ENCODE measurements at places on chromosomes 12 and 14. TPM values are rescaled to one million over a fixed set of nuclear protein-coding genes. Genes with fewer than 3 reads are reported as not detected.

- DNase-seq, result no peak
Observed at GRCh38 chr12:106974511-106974910, 12.4 kb downstream of the MTERF2 start.

- no peak for DNase-seq
Observed at GRCh38 chr14:80354860-80355581, 143.7 kb upstream of the DIO2 start.

GRCh38 chr12:104669089-104669721, 212.5 kb downstream of the CHST11 start:
- DNase-seq, result peak; percentile 41

- no peak for DNase-seq
Observed at GRCh38 chr12:49748306-49748705, 6.9 kb downstream of the TMBIM6 start.

- DNase-seq, result no peak
Observed at GRCh38 chr12:32821710-32822109, 66.0 kb upstream of the YARS2 start.

GRCh38 chr12:4015225-4016091, 142.3 kb upstream of the PARP11 start:
- peak; percentile 61 for DNase-seq

GRCh38 chr12:85152311-85152729, 116.2 kb downstream of the LRRIQ1 start:
- no peak for DNase-seq

DNA sequence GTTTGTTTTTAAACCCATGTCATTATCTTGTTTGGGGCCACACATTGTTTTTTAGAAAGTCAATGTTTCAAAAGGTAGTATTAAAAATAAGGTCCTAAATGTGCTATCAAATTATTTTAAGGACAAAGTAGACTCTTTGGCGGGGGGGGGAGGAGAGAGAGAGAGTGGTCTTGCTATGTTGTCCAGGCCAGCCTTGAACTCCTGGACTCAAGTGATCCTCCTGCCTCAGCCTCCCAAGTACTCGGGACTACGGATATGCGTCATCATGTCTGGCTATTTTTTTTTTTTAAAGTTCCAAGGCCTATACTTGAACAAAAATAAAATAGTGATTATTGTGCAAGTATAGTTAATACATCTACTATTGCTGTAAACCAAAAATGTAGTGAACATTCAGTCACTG, 26.2 kb downstream of the PAWR start:
- DNase-seq, result no peak

DNA sequence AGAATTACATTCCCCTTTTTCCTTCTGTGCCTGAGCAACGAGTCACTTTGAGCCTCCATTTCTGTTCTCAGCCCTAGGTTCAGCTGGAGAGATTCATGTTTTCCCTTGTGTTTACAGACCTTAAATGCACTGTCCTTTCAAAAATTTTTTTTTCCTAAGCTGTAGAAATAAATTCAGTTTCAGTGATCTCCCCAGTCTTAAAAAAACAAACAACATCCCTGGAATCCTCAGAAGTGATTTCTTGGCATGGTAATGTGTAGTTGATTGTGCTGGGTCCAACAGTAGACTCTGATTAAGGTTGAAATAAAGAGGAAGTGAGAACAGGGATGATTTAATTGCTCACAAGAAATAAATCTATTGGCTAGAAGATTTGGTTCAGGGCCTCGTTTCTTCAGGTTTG, 89.3 kb downstream of the NTN4 start:
- DNase-seq, result no peak

DNA sequence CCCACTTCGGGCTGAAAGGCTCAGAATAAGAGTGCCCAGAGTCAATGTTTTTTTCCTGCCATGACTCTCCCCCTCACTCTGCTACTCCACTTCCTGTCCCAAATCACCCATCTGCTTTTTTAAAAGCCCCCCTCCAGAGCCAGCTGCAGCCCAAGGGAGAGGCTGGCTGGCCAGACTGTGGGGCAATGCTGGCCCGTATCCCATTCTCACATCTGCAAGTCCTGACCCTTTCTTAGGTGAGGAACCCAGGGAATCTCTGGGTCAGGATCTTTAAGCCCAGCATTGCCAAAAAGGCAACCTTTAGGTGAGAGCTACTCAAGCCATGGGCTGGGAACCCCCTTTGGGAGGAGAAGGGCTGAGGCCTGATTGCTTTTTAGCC, 1.7 kb upstream of the ITGA5 start:
- DNase-seq, result no peak

GRCh38 chr12:123358035-123358434, 6.6 kb downstream of the SBNO1 start:
- DNase-seq, result no peak

DNA sequence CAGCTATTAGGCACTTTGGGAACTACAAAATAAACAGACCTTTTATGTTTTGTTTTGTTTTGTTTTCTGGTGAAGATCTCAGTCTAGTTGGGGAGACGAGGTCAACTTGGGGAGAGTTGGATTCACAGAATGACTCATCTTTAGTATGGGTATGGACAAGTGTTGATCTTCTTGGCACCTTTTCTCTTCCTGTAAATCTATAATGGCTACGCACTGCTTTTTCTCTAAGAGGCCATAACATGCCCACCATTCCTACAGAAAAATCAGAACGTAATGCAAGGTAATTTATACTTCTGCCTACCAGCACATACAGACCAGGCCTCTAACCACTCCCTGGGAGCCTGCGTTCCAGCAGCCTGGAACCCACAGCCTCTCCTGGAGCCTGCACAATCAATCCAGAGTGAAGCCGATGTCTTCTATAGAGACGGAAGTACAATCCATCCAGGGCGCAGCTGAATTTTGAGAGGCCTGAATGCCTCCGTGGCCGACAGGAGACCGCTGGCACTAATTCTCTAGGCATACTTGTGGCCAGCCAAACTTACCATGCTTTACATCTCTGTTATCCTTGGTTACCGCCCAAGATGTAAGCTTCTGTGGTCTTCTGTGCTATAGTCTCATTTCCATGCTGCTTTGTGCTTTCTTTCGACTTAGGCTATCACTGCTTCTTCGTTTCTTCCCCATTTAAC, 717 bp downstream of the PPHLN1 start:
- DNase-seq, result peak; percentile 21

DNA sequence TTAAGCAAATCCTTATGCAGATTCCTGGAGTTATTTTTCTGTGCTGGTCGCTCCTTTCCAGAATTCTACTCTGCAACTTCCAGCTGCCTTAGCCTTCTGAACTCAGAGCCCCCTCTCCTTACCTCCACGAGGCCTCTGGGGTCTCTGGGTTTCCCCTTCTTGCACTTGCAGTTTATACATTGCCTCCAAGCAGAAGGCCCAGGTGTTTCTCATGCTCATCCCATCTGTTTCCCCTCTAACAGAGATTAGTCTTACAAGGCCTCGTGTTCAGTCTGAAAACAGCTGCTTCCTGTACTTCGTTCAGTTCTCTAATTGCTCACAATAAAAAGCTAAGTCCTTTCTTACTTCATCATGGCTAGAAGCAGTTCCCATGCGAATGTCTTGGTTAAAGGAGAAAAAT, 134.4 kb upstream of the FGD4 start:
- no peak for DNase-seq

GRCh38 chr12:77049767-77050353, 15.5 kb downstream of the E2F7 start:
- DNase-seq, result peak; percentile 23

DNA sequence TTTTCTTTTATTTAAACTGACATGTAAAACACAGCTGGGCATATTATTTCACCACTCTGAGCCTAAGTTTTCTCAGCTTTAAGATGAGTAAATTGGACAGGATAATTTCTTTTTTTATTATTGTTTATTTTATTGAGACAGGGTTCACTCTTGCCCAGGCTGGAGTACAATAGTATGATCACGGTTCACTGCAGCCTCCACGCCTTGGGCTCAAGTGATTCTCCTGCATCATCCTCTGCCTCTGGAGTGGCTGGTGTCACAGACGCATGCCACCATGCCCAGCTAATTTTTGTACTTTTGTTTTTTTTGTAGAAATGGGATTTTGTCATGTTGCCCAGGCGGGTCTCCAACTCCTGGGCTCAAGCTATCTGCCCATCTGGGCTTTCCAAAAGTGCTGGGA, 12.7 kb downstream of the BMAL2 start:
- no peak for DNase-seq

DNA sequence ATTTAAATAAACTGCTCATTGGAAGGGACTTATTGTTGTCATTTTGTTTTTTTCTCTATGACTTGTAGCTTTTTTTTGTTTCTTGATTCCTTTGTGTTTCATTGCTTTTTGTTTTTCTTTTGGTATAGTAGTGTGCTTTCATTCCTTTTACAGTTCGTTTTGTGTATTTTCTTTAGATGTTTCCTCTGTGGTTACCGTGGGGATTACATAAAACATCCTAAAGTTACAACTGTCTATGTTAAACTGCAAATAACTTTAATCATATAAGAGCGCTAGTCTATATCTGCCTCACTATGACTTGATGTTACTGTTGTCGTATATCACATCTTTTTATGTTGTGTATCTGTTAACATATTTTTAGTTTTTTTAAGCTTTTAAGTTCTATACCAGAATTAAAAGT, 86.9 kb downstream of the ATF7IP start:
- no peak for DNase-seq

The BBOF1 gene
- 1.4 TPM for total RNA-seq

The LRRIQ1 gene
- 0.05 TPM for total RNA-seq

The GPD1 gene
- total RNA-seq, result 2.1 TPM

The GUCY2C gene
- 52.2 TPM for total RNA-seq

The GLIPR1 gene
- 11.0 TPM for total RNA-seq

The GZMB gene
- total RNA-seq, result 3.0 TPM

The KIF5A gene
- 0.67 TPM for total RNA-seq

The NAB2 gene
- total RNA-seq, result 4.8 TPM

The ACOT6 gene
- not detected for total RNA-seq

The DNAJC22 gene
- total RNA-seq, result 29.0 TPM

The MUCL1 gene
- not detected for total RNA-seq

Measured in colonic mucosa (tissue), 4 donors.